SK-N-SH treated with all-trans-retinoic acid at 6 μM for 48 hours (cell line): ENCODE measurements at places on chromosomes 13 and 19.

- ATAC-seq: no peak
Observed at GRCh38 chr13:50417597-50417996, 402.4 kb downstream of the KCNRG start.

- ATAC-seq: no peak
Observed at GRCh38 chr19:33736158-33736557, 60.5 kb upstream of the KCTD15 start.

DNA sequence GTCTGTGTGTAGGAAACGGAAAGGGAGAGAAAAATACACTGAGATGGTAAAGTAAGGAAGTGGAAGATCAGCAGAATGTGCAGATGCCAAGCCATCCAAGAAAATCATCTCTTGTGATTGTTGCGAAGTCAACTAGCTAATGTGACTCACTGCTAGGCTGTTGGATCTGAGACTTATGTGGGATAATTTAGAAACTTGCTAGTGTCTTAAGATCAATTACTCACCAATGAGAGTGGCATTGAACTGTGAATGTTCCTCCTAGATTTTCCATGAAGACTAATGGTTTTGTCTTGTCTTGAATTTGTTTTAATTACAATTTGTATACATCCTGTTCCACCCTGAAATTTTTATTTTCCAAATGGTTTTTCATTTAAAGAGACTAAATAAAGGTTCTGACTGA is 771.6 kb downstream of the EFNB2 start:
- ATAC-seq: no peak

- ATAC-seq: no peak
Observed at GRCh38 chr19:41565379-41565720, 10.6 kb upstream of the CEACAM21 start.

- ATAC-seq: no peak
Observed at GRCh38 chr13:25674371-25674770, 302.6 kb downstream of the ATP8A2 start.

- peak; percentile 55; the same call in 2 of the 3 replicates for ATAC-seq
Observed at GRCh38 chr13:35690581-35691207, 214.2 kb upstream of the MAB21L1 start.

DNA sequence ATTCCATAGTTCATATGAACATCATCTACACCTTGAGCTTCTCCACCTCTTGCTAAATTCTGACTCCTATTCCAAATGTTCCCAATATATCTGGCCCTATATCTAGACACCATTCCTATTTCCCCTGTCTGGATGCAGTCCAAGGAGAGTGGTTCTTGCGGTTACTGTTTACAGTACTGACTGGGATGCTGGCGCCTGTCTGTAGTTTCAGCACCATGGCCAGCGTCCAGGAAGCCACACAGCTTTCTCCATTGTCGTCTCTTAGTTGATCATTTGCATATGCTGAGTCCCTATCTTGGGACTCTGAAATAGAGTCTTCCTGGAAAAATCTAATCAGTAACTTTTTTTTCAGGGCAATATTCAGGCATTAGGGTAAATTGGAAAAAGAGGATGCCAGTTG is 14.9 kb downstream of the LAIR2 start:
- peak; percentile 59; the same call in 2 of the 3 replicates for ATAC-seq

DNA sequence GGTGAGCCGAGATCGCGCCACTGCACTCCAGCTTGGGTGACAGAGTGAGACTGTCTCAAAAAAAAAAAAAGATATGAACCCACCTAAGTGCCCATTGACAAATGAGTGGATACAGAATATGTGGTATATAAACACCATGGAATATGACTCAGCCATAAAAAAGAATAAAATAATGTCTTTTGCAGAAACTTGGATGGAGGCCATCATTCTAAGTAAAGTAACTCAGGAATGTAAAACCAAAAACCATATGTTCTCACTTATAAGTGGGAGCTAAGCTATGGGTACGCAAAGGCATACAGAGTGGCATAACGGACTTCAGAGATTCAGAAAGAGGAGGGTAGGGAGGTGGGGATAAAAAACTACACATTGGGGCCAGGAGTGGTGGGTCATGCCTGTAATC is 29.5 kb downstream of the PLA2G4C start:
- peak; percentile 41 for ATAC-seq
